ENCODE measurements at places on chromosomes 2 and 18. TPM values are rescaled to one million over a fixed set of nuclear protein-coding genes. Genes with fewer than 3 reads are reported as not detected.

Gene TLX2
- total RNA-seq = not detected

Gene RAMP1
- 2.4 TPM for total RNA-seq

Gene CFAP221
- not detected for total RNA-seq

Gene CAVIN2
- total RNA-seq = 4.2 TPM

Gene NEU4
- total RNA-seq = not detected

Gene SNTG2
- not detected for total RNA-seq

Gene TUBA3E
- total RNA-seq = 0.22 TPM

Gene CYP27C1
- total RNA-seq = 3.1 TPM

Gene ITGB6
- 1,146 TPM for total RNA-seq

Gene GALNT5
- 16.5 TPM for total RNA-seq

Gene NXPH2
- total RNA-seq = not detected

Gene LCT
- not detected for total RNA-seq

Gene KIAA2012
- under 0.01 TPM for total RNA-seq

Gene KLHL29
- total RNA-seq = 14.1 TPM

Gene LRRC30
- not detected for total RNA-seq

Gene MAPK4
- 7.5 TPM for total RNA-seq

Gene HAAO
- 11.8 TPM for total RNA-seq

Gene RUFY4
- not detected for total RNA-seq

Gene CNGA3
- not detected for total RNA-seq

Gene GAREM2
- 12.9 TPM for total RNA-seq

Gene RSAD2
- total RNA-seq = not detected

Gene ZAP70
- not detected for total RNA-seq

Gene UCN
- 0.22 TPM for total RNA-seq

Gene SIX3
- not detected for total RNA-seq

Gene EMX1
- 0.39 TPM for total RNA-seq

Gene SULT1C4
- not detected for total RNA-seq

Gene ABHD3
- total RNA-seq = 5.1 TPM

Gene SLC23A3
- 2.0 TPM for total RNA-seq

Gene GKN2
- not detected for total RNA-seq

Gene SPATA3
- not detected for total RNA-seq

Gene SRD5A2
- total RNA-seq = not detected

Gene TRABD2A
- 0.54 TPM for total RNA-seq

Gene FAP
- 62.0 TPM for total RNA-seq

Gene OTOS
- not detected for total RNA-seq

Gene MARCO
- not detected for total RNA-seq

Gene FEZ2
- 60.1 TPM for total RNA-seq

Gene CNDP1
- not detected for total RNA-seq

Gene STARD6
- total RNA-seq = not detected

Gene IL37
- total RNA-seq = not detected

Gene TMEM131
- 56.5 TPM for total RNA-seq

Gene GAL3ST2
- 0.79 TPM for total RNA-seq

Gene MC5R
- not detected for total RNA-seq

Gene ACP1
- total RNA-seq = 141 TPM

Gene MOCOS
- 0.39 TPM for total RNA-seq

Gene POTEJ
- total RNA-seq = not detected

Gene AQP12B
- not detected for total RNA-seq

Gene VSNL1
- total RNA-seq = 0.39 TPM

All from placental epithelial cell (primary cell).